HS-27A (cell line): ENCODE measurements at places on chromosomes 5 and 9.

DNA sequence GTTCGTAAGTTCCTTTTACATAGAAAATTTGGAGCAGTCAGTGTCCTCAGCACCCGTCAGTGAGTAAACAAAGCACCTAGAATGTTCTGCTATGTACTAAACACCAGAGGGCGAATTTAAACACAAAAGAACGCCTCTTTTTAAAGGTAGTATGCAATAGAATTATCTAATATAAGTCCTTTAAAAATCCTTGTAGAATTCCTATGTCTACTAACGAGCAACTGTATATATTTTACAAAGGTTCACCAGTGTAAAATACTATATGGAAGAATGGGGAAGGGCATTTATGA is 499 bp upstream of the TMEM232 start:
- no peak for DNase-seq

DNA sequence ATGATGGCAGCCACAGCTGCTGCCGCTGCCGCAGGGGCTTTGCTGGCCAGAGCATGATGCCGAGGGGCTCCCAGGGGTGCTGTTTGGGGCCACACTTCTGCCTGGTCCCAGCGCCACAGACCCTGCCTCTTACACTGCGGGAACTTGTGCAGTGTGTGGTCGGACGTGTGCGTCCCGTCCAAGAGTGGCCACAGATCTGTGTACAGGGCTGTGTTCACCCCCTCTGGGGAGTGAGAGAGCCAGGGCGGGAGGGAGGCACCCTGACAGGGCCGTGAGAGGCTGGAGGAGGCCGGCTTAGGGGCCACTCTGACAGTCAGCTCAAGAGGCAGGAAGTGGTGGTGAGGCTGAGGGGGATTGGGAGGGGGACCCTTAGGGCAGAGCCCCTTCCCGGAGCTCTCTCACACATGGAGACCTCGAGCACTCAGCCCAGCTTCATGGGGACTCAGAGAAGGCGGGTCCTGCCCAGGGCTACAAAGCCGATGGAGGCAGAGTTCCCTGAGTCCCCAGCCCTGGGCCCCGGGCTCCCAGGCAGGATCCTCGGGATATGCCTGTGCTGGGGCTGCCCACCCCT is 13.1 kb upstream of the CARD19 start:
- no peak for DNase-seq

DNA sequence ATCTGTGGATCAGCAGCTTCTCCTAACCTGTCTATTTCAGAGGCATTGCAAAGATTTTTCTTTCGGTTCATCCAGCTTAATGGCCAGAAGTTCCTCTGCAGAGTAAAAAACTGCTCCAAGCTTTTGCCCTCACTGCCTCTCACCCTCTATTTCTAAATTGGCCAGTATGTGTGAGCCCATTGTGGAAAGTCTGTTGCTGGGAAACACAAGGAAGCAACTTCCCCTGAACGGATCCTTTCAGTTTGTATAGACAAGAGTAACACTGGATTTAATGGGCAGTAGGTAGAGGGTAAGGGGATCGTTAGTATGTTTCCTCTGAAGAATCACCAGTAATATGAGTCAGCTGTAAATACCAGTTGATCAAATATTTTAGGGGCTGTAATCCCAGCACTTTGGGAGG is 7.2 kb downstream of the THBS4 start:
- no peak for DNase-seq

GRCh38 chr5:14603141-14603540 is 21.5 kb downstream of the OTULINL start:
- DNase-seq, result no peak

GRCh38 chr5:16271851-16272250 is 92.3 kb upstream of the MARCHF11 start:
- no peak for DNase-seq

- DNase-seq, result no peak
These were observed 149.7 kb upstream of the FBXL17 start for GRCh38 chr5:108531367-108532128.

DNA sequence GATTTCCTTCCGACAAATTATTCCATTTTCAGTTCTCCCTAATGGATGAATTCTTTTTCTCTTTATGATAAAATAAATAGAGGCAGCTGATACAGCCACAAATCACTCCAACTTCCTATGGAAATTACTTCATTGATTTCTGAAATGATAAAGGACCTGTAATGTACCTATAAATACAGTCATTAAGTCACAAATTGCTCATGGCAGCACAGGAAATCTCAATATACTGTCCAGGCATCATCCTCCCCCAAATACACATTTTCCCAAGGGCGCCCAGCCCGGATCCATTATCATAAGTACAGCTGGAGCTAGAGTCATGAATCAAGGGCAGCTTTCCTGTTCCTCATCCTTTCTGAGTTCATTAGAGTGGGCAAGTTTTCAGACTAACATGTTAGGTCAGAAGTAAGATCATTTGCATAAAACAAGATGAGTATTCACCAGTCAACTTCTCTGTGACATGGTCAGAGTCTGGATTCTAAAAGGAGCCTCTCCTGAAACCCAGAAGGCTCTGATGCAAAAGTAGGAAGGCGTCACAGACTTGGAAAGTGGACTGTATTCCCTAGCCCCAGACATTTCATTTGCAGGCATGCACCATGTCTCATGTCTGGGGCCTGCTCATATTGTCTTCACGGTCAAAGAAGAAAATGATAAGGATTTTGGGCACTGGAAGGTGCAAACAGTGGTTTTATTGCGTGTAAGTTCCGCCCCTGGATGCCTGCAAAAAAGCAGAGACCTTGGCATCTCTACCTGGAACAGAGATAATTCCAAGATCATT is 383.2 kb downstream of the PLK2 start:
- no peak for DNase-seq

DNA sequence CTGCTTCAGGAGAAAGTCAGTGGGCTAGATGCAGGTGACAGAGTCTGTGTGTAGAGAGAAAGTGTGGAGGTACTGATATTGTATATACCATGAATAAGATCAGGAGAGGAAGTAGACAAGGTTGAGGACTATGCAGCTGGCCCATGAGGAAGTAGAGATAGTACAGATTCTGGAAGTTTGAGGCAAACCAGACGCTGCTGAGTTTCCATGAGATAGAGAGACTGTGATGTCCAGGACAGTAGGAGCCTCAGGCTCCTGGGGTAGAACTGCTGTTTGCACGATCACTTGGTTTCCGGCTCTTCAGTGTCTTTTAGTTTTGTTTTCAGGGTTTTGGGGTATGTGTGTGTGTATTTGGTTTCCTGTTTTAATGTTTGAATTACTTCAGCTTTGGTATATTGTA is 13.6 kb downstream of the OTULINL start:
- no peak for DNase-seq
